ENCODE measurements at places on chromosomes 11 and 22.

GRCh38 chr22:47066616-47066905 lies 304.1 kb downstream of the TBC1D22A start:
- H3K4me1 ChIP-seq = peaks cover 26% of the 10 kb centered on the region
- no peak overlapping the region for H3K27ac ChIP-seq
- no peaks in the 10 kb centered on the region for H3K36me3 ChIP-seq
- H3K4me3 ChIP-seq = no peak overlapping the region

DNA sequence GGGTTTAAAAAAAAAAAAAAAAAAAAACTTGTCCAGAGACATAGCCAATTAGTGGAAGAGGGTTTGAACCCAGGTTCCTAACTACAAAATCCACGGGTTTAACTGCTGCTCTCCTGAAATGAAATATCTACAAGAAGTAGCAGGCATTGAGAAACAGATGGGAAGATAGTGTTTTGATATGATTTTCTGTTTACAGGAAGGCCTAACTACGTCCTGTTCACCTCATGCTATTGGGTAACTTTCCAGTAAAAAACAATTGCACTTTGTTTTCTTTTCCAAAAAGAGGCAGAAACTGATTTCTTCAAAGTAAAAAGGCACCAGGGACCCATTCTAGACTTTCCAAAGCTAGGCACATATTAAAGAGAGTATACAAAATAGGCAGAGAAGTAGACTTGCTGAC lies 5.9 kb upstream of the C11orf91 start:
- no peak overlapping the region for H3K27ac ChIP-seq
- H3K36me3 ChIP-seq = no peaks in the 10 kb centered on the region
- no peaks in the 10 kb centered on the region for H3K4me1 ChIP-seq
- no peaks in the 10 kb centered on the region for H3K27me3 ChIP-seq
- no peak overlapping the region for H3K4me3 ChIP-seq

- no peak for DNase-seq
- peaks cover 25% of the 10 kb centered on the region for H3K27me3 ChIP-seq
These were observed 17.1 kb upstream of the TOLLIP start for GRCh38 chr11:1326435-1327063.

GRCh38 chr11:21814169-21814568 lies 378.7 kb upstream of the ANO5 start:
- H3K4me1 ChIP-seq = no peaks in the 10 kb centered on the region
- no peaks in the 10 kb centered on the region for H3K27me3 ChIP-seq
- no peak overlapping the region for H3K27ac ChIP-seq
- H3K36me3 ChIP-seq = no peaks in the 10 kb centered on the region

DNA sequence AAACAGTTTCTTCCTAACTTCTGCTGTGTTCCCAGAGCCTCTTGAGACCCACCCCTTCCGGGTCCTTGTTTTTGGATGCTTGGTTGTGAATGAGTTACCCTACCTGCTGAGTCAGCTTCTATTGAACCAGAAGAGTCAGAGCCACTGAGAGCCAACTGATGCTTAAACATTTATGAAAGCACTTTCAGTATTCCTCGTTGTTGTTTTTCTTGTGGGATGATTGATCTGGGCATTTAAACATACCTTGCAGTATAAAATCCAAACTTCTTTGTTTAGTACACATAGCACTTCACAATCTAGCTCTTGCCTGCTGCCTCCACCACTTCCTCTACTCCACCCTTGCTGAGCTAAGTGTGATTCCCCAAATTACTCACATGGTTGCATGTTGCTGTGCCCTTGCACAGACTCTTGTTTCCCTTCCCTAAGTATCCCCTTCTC lies 5.5 kb downstream of the PRSS23 start:
- no peak for DNase-seq
- H3K27ac ChIP-seq = peak overlapping the region; percentile 71
- H3K27me3 ChIP-seq = no peaks in the 10 kb centered on the region
- H3K4me3 ChIP-seq = peak overlapping the region; percentile 17

- no peak overlapping the region for H3K4me3 ChIP-seq
- H3K27me3 ChIP-seq = no peaks in the 10 kb centered on the region
- no peak overlapping the region for H3K27ac ChIP-seq
- DNase-seq = no peak
- no peaks in the 10 kb centered on the region for H3K36me3 ChIP-seq
These were observed 66.1 kb downstream of the HSD17B12 start for GRCh38 chr11:43746670-43747069.

DNA sequence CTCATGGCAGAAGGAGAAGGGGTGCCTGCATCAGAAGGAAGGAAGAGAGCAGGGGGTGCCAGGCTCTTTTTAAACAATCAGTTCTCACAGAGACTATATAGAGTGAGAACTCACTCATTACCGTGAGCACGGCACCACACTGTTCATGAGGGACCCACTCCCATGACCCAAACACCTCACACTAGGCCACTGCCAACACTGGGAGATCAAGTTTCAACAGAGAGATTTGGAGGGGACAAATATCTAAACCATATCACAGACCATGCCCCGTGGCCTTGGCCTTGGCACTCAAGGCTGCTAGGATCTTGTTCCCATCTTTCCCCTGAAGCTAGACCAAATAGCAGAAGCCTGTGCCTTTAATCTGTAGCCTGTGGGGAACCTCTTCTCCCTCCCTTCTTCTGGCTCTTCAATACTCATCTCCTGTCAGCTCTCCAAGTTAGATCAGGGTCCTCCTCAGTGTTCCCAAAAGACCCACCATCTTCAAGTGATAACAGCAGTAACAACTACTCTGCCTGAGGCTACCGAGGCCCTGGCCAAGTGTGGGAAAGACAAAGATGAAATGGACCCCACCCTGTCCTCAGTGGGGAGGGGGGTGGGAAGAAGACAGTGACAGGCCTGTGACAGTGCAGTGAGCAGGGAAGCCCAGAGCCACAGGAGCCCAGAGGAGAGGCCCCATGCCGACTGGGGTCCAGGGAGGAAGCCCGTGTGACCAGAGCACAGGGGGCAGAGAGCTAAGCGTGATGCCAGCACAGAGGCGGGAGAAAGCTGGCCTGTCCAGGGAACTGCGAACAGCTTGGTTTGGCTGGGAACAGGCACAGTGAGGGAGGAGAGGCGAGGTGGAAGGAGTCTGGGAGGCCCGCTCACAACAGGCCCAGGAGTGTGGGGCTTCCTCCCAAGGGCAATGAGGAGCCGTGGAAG lies 72.6 kb downstream of the MYO7A start:
- no peaks in the 10 kb centered on the region for H3K4me1 ChIP-seq
- DNase-seq = no peak
- no peaks in the 10 kb centered on the region for H3K27me3 ChIP-seq
- no peaks in the 10 kb centered on the region for H3K36me3 ChIP-seq
- no peak overlapping the region for H3K4me3 ChIP-seq

DNA sequence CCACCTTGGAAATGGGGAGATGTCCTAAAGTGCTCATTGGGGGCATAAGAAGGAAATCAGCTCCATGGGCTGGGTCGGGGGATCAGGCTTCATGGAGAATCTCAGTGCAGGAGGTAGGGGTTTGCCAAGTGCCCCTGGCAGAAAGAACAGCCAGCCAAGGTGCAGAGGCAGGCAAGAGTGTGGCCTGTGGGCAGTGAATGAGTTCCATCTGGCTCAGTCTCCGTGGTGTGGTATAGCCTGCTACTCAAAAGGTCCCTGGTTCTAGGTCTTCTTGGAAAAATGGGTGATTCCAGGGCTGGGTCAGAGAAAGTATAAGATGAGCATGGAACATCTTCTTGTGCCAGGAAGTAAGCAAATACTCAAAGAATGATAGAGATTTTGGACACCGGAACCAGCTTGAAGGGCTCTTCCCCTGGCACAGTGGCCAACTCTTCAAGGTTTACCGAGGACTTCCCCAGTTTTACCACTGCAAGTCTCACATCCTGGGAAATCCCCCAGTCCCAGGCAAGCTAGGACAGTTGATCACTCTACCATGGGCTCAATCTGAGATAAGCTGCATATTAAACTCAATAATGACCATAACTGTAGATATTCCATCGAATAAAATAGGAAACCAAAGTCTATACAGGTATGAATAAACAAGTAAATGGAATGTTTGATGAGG lies 10.6 kb upstream of the ARAP1 start:
- no peaks in the 10 kb centered on the region for H3K36me3 ChIP-seq
- no peak overlapping the region for H3K4me3 ChIP-seq
- no peaks in the 10 kb centered on the region for H3K27me3 ChIP-seq
- DNase-seq = no peak
- no peak overlapping the region for H3K27ac ChIP-seq

DNA sequence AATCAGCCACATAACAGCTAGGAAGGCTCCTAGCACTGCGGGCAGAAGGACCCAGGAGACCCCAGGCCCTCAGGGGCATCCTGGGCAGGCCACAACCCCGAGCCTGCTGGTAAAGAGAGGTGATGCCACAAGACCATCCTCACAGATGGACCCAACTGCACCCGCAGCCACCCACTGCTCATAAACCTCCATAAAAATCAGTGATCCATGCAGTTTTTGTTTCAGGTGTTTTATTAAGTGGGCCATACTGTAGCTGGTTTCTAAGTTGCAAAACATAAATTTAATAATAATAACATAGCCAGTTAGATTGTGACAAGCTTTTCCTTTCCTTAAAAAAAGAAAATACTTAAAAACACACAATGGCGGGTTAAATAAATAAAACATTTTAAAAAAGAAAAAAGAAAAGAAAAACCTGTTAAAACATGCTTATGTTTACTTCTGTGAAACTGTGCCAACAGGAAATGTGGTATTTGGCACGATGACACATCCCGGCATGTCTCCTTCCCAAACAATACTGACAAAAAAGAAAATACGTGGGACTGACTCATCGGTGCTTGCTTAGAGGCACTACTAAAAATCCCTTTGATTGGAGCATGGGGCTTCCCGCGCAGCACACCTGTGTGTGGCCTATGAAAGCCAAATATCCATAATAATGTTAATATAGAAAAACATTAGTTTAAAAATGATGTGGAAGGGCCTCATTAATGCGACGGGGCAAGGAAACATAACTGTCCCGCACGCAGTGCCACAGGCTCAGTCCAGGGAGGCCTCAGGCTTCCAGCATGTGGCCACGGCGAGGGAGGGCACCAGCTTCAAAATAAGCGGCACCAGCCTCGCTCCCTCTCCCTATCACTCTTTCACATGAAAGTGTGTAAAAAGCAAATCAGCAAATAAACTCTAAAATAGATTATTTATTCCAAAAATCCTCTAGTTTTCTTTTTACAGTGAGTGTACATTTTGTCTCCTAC lies 47.5 kb upstream of the SCUBE2 start:
- H3K4me3 ChIP-seq = no peak overlapping the region
- no peaks in the 10 kb centered on the region for H3K36me3 ChIP-seq
- H3K27ac ChIP-seq = peak overlapping the region; percentile 50
- H3K27me3 ChIP-seq = no peaks in the 10 kb centered on the region
- peaks cover 10% of the 10 kb centered on the region for H3K4me1 ChIP-seq

DNA sequence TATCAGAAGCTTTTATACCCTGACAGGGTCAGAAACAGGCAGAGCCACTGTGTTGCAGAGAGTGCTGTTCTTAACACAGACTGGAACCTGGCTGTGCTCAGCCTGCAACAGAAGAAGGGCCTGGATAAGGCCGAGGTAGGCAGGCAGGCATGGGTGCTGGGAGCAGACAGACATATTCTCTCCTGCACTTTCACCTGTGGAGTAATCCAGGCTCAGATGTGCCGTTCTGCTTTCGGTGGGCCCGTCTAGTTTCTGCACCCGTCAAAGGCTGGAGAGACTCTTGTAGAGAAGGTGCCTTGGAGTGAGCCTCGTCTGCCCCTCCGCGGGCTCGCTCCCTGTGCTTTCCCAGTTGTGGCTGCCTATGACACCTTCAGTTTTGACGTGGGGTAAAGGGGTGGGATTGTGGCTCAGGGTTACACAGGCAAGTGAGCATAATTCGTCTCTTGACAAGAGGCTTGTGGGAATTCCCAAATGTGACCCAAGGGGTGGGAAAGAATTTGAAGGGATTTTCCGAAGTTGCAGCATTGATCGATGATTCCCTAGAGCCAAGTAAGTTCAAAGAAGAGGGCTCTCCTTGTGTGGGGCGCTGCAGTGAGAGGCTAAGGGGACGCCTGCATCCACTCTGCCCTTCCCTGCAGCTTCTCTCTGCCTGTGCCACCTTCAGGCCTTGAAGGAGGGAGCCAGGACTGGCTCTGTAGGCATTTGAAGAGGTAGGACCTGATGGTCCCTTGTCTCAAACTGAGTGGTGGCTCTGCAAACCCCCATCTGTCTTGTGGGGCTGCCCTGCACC lies 16.2 kb upstream of the ST3GAL4 start:
- peaks cover 24% of the 10 kb centered on the region for H3K4me1 ChIP-seq
- no peaks in the 10 kb centered on the region for H3K36me3 ChIP-seq
- no peak overlapping the region for H3K4me3 ChIP-seq
- no peak for DNase-seq
- no peak overlapping the region for H3K27ac ChIP-seq
- no peaks in the 10 kb centered on the region for H3K27me3 ChIP-seq

GRCh38 chr11:134333946-134334345 lies 2.2 kb downstream of the GLB1L2 start:
- H3K27me3 ChIP-seq = peaks cover 68% of the 10 kb centered on the region
- no peak for DNase-seq
- no peak overlapping the region for H3K27ac ChIP-seq
- H3K4me3 ChIP-seq = no peak overlapping the region

GRCh38 chr11:57071829-57072228 lies 83.1 kb downstream of the OR5AK2 start:
- DNase-seq = no peak
- H3K27me3 ChIP-seq = no peaks in the 10 kb centered on the region
- no peak overlapping the region for H3K27ac ChIP-seq
- no peak overlapping the region for H3K4me3 ChIP-seq
- no peaks in the 10 kb centered on the region for H3K4me1 ChIP-seq

GRCh38 chr11:65915821-65916251 lies 3.0 kb downstream of the C11orf68 start:
- H3K27ac ChIP-seq = no peak overlapping the region
- no peaks in the 10 kb centered on the region for H3K27me3 ChIP-seq
- DNase-seq = no peak
- H3K4me3 ChIP-seq = no peak overlapping the region
- H3K36me3 ChIP-seq = no peaks in the 10 kb centered on the region

DNA sequence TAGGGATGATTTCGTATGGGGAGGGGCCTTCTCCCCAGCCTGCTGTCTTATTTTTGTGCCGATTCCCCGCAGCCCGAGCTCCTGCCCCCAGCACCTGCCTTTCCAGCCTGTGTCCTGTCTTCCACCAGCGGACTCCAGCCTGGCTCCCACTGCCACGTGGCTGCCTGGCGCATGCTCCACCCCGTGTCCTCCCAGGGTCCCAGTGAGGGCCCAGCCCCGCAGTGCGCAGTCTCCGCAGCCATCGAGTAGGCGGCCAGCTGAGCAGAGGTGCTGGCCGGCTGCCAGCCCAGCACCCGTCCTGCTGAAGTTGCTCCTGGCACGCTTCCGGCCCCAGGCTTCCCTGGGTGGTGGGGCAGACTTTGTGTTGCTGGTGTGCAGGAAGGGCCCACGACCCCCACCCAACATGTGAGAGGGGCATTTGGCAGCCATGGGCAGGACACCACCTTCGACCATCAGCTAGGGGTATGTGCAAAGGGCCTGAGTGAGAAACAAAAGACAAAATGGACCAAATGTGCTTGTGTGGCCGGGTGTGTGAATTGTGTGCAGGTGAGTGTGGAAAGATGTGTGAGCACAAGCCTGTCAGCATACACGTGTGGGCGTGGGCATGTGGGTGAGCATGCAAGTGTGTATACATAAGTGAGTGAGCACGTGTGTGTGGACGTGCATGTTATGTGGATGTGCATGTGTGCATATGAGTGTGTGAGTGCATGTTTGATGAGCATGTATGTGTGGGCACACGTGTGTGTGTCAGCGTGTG lies 55.9 kb downstream of the RTN4R start:
- no peak overlapping the region for H3K27ac ChIP-seq
- H3K27me3 ChIP-seq = no peaks in the 10 kb centered on the region
- no peak overlapping the region for H3K4me3 ChIP-seq
- no peak for DNase-seq
- H3K4me1 ChIP-seq = peaks cover 11% of the 10 kb centered on the region
- H3K36me3 ChIP-seq = no peaks in the 10 kb centered on the region

GRCh38 chr22:23176645-23177027 lies 3.7 kb upstream of the BCR start:
- no peak for DNase-seq
- H3K27me3 ChIP-seq = peaks cover 5% of the 10 kb centered on the region
- H3K36me3 ChIP-seq = no peaks in the 10 kb centered on the region

Data from neural progenitor cell (in vitro differentiated cells).